Activated CD8-positive, alpha-beta memory T cell treated with anti-CD3 and anti-CD28 coated beads, Interleukin-2, amount 50 U/mL, for 48 hours (primary cell): ENCODE measurements at places on chromosomes 6 and 20.

DNA sequence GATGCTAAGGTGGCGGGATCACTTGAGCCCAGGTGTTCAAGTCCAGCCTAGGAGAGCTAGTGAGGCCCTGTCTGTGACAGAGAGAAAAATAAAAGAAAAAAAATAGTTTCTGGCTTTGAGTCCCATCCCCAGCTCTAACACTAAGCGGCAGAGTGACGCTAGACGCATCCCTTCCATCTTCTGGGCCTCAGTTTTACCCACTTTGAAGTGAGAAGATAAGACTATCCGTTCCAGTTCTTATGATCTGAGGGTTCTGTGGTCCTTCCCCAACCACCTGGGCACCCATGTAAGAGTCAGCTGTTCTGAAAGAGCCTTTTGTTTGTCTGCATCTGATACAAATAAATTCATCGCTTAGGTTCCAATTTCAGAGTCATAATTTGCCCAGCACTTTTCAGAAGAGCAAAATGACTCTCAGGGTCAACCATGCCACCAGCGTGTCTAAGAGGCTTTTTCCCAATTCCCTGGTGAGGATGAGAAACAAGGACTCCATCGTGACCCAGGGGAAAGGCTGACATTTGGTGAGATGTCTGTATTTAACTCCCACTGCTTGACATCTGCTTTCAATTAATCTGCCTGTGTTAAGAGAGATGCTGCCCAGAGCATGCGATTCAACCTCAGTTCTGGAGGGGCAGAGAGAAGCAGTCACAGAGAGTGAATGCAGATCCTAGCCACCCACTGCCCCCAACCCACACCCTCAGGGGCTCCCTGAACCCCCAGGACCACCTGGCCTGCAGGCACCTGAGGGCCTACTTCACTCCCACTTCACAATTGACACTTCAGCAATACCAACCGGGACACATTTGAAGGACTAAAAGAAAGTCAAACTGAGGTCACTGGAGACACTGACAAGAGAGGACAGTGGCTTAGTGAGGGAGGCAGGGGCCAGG, 131.6 kb upstream of the TOP1 start:
- DNase-seq = no peak

DNA sequence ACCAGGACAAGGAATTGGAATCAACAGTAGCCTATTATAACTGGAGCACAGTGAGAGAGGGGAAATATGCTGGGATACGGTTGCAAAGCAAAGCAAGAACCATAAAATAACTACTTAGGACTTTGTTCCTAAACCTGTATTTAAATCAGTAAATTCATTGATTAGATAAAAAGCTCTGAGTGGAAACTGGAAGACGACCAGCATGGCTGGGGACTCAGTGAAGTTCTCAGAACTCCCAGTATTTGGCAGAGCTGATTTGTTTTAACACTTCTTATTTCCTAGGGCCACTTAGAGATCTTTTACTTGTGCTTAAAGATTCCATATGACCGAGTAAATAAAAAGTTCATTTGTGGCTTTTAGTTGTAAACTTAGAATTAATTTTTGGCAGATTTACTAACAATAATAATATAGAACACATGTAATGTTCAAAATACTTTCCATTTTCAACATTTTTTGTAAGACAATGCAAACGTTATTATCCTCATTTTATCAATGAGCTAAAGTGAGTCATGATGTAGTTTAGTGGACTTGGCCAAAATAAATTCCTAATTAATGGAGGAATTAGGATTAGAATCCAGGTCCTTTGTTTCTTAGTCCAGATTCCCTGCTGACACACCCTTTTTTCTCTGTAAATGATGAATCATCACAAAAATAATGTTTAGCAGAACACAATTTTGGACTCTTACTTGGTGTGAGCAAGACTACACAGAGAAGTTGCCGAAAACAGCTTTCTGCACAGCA, 392.9 kb downstream of the GJA1 start:
- DNase-seq = no peak

GRCh38 chr6:159259441-159260125, 90.4 kb downstream of the FNDC1 start:
- DNase-seq = no peak

- DNase-seq = no peak
Observed at GRCh38 chr6:44556046-44556445, 168.5 kb downstream of the CDC5L start.

- DNase-seq = no peak
Observed at GRCh38 chr20:64148581-64148980, 15.7 kb upstream of the MYT1 start.

DNA sequence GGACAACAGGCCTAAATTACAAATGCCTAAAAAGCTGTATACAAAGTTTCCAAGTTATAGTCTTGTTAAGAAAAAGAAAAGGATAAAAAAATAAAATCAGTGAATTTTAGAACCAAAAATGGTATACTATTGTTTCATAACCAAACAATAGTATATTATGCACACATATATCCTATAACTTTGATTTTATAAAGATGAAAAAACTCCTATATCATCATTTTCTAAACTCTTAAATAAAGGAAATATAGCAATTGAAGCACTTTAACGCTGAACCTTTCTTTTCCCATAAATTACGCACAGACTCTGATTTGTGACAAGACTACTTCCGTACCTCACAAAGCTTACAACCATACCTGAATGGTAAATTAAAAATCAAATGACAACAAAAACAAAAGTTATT, 35.9 kb upstream of the MCM9 start:
- no peak for DNase-seq

DNA sequence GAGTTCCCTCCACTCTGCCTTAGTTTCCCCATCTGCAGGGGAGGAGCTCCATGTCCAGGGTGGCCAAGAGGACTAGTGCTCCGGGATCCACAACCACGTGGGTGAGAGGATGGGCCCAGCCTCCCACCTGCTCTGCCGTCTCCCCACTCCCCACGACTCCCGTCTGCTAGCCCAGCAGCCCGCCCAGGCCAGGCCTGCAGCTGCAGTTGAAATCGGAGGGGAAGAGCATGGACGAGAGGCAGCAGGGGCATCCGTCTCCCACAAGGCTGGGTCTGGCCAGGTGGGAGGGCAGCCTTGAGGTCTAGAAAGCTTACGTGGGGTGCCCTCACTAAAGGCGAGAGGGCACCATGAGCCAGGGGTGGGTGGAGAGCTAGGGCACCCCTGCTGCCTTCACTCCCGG, 8.6 kb downstream of the NOL4L start:
- no peak for DNase-seq
